ENCODE measurements at places on chromosomes 5 and 9.

GRCh38 chr9:136720251-136720897 is 8.0 kb downstream of the DIPK1B start:
- no peak for DNase-seq

DNA sequence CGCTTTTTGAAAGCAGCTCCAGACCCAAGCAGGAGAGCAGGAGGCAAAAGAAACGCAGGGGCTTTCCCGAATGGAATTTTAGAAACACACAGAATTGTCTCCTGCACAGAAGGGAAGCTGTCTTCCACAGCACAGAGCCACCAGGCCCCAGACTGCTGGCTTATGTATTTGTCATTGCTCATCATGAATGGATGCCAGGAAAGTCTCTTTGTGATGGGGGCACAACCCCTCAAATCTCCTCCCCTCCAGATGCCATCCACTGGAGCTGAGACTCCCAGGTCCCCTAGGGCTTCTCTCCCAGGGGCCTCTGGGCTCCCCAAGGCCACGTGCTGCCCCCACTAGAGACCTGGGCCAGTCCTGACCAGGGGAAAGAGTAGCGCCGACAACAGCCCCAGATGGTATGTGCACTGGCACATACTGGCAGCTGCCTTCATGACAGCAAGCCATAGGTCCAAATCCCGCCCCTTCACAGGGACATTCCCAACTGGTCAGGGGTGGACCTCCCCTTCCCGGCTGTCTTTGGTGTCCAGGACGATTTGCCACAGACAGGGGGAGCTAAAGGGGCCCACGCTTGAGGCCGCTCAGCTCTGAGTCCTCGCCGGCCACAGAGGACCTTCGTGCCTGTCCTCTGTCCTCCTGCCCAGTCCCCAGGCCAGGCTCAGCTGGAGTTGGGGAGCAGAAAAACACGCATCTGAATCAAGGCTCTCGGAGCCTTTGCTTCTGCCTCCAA is 127.8 kb downstream of the KCNIP1 start:
- no peak for DNase-seq

- no peak for DNase-seq
Observed at GRCh38 chr5:76040806-76041205, 42.4 kb upstream of the SV2C start.

- no peak for DNase-seq
Observed at GRCh38 chr9:84436386-84437109, 96.0 kb upstream of the SLC28A3 start.

GRCh38 chr5:13632676-13633075 is 311.8 kb downstream of the DNAH5 start:
- DNase-seq: no peak

DNA sequence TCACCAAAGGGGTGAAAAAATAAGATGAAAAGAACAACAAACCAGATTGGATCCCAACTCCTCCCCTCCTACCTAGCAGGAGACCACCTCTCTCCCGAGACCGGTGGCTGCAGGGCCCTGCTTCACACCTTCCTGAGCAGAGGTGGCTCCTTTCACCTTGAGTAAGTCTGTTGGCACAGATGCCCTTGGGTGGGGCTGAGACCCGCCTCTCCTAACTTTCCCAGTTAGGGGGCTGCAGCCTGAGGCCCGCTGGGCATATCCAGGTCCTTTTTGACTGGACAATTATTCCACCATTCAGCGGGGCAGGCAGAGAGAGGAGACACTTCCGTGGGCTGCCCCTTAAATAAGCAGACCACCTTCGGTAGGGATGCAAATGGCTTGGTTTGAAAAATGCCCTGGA is 1.3 kb downstream of the SLC25A48 start:
- no peak for DNase-seq

- DNase-seq: no peak
Observed at GRCh38 chr5:157280927-157281326, 15.0 kb downstream of the CYFIP2 start.

DNA sequence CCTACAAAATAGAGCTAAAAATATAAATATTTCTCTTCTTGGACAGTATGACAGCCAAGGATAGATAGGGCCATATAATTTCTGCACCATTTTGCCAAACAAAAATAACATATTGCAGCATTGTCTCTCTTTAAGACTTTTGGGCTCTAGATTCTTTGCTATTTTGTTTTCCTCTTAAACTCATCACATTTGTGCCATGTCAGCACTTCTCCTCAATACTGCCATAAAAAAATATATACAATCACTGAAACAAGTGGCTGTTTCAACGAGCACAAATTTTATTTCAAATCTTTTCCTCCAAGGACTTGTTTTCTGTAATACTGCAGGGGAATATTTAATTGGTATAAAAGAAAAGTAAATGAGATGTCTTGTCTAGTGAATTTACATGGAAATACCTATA is 1570.0 kb upstream of the NUDT12 start:
- no peak for DNase-seq

All from CD4-positive, alpha-beta T cell treated with Interleukin-6 at 100 ng/mL for 8 hours (primary cell).